Activated CD4-positive, alpha-beta memory T cell treated with anti-CD3 and anti-CD28 coated beads for 36 hours (primary cell): ENCODE measurements at places on chromosomes 2 and 18. TPM values are rescaled to one million over a fixed set of nuclear protein-coding genes. Genes with fewer than 3 reads are reported as not detected.

Gene GAL3ST2
- total RNA-seq: 0.65 TPM

Gene SLC11A1
- total RNA-seq: 0.26 TPM

Gene MDH1B
- 0.74 TPM for total RNA-seq

Gene KCNG3
- not detected for total RNA-seq

Gene NYAP2
- total RNA-seq: not detected

Gene ARPC2
- total RNA-seq: 570 TPM

Gene DAW1
- not detected for total RNA-seq

Gene TFPI
- total RNA-seq: not detected

Gene RAB17
- not detected for total RNA-seq

GRCh38 chr2:218392891-218393462, 6.7 kb upstream of the CTDSP1 start:
- DNase-seq: no peak
- no peaks in the 10 kb centered on the region for H3K27me3 ChIP-seq
- no peaks in the 10 kb centered on the region for H3K36me3 ChIP-seq

GRCh38 chr2:213232649-213233437, 51.4 kb upstream of the SPAG16 start:
- peak overlapping the region; percentile 15 for H3K27ac ChIP-seq
- no peaks in the 10 kb centered on the region for H3K36me3 ChIP-seq
- DNase-seq: peak; percentile 33
- peaks cover 16% of the 10 kb centered on the region for H3K27me3 ChIP-seq

- no peaks in the 10 kb centered on the region for H3K36me3 ChIP-seq
- H3K4me1 ChIP-seq: no peaks in the 10 kb centered on the region
- peaks cover 29% of the 10 kb centered on the region for H3K27me3 ChIP-seq
Measured at GRCh38 chr2:176573612-176574483, 304.6 kb downstream of the MTX2 start.

DNA sequence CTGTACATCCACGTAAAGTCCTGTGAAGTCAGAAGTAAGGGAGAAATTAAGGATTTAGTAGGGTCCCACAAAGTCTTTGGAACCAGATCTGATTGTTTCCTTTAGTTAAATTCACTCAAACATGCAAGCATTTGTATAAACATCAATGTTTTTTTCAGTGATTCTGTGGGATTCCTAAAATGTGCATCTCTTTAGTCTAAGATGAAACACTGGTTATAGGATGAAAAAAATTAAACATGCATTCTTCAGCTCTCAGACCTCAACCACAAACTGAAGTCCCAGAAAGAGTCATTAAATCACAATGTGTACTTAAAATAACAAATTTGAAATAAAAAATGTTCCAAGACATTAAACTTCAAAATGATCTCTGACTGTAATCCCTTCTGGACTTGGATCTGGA, 76.5 kb upstream of the APCDD1 start:
- H3K4me3 ChIP-seq: no peak overlapping the region
- peaks cover 4% of the 10 kb centered on the region for H3K27me3 ChIP-seq
- H3K4me1 ChIP-seq: no peaks in the 10 kb centered on the region

DNA sequence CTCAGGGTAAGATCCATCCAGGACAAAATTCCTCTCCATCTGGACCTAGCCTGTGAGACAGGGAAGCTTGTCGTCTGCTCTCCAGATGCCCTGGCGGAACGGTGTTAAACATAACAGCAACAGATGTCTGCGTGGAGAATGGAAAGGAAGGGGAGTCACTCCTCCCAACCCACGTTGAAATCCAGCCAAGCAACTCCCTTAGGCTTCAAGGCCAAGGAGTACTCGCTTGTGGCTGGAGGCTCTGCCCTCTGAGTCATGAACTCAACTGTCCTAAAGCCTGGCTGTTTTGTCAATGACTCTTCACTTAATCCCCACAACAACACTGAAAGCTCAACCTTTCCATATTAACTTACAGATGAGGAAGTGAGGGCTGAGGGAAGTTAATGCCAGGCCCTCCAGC, 42.2 kb downstream of the TPO start:
- peaks cover 6% of the 10 kb centered on the region for H3K27me3 ChIP-seq

DNA sequence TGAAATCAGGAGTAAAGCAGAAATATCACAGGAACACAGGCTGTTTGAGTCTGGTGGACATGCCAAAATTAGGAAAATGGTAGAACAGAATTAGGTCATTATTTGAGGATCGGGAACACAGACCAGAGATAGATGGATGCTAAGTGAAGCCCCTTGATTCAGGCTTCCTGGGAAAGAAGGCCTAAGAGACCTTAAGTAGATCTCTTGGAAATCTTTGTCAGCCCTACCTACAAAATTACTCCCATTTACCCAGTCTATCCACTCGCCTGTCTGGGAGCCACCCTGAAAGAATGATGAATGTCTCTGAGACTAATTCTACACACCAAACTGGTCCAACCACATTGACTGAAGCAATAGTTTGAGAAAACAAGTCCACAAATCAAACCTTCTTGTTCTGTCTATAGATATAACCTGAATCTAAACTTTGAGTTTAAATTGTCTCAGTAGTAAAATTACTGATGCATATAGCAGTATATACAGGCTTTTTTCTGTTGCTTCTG, 36.6 kb upstream of the TANK start:
- H3K4me3 ChIP-seq: no peak overlapping the region
- no peaks in the 10 kb centered on the region for H3K27me3 ChIP-seq
- no peak for DNase-seq
- peaks cover 3% of the 10 kb centered on the region for H3K36me3 ChIP-seq
- H3K4me1 ChIP-seq: peaks cover 29% of the 10 kb centered on the region

GRCh38 chr2:99762714-99763113, 272.9 kb upstream of the REV1 start:
- no peaks in the 10 kb centered on the region for H3K36me3 ChIP-seq
- H3K4me1 ChIP-seq: no peaks in the 10 kb centered on the region
- no peak overlapping the region for H3K27ac ChIP-seq
- no peak overlapping the region for H3K4me3 ChIP-seq
- DNase-seq: no peak

DNA sequence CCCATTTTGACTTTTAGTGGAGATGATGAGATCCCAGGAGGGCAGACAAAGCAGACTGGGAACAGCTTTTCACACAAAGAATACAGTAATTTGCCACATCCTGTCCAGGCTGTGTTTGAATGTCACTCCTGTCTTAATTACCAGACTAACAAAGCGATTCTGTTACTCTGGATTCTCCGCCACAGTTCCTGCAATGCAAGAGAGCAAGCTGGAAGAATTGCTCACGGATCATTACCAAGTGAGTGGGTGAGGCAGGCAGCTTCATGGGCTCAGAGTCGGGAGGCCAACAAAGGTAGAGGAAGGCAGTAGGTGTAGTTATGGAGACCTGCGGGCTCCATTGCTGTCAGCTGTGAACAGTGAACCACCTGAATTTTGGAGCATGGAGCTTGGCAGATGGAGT, 250.5 kb upstream of the ATP5MC3 start:
- no peaks in the 10 kb centered on the region for H3K27me3 ChIP-seq
- no peak overlapping the region for H3K27ac ChIP-seq
- no peak overlapping the region for H3K4me3 ChIP-seq
- H3K36me3 ChIP-seq: no peaks in the 10 kb centered on the region

DNA sequence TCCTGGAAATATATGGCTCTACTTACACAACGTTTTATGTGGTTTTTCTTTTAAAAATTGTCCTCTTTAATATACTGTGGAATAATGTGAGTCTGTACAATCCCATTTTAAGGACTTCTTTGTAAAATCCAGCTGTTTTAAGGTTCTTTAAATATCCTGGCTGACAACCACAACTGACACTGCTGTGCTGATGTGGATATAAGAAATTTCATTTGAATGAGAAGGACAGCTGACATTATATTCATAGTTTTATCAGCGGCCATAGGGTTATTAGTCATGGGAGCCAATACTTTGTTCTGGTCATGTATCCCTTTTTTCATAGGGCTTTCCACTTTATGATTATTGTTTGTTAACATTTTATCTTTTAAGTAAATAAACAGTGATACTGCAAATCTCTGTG, 169.5 kb downstream of the CAMKMT start:
- H3K27me3 ChIP-seq: no peaks in the 10 kb centered on the region
- H3K27ac ChIP-seq: no peak overlapping the region
- no peaks in the 10 kb centered on the region for H3K4me1 ChIP-seq

DNA sequence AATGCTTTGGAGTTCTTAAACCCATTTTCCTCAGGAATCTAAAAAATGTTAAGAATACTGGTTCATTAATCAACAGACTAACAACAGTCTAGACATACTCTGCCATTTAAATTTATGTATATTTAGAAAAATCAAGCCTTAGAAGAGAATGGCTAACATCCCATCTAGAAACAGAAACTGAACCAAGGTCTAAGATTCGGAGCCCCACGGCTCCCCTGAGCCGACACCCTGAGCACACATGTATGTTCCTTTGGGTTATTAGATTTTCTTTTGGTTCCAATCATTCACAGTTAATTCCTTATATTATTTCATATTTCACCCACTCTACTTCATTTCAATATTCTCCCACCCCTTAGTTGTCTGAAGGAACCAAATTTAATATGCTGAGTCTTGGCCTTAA, 94.8 kb upstream of the HNRNPA3 start:
- H3K36me3 ChIP-seq: no peaks in the 10 kb centered on the region
- DNase-seq: no peak
- H3K27ac ChIP-seq: no peak overlapping the region
- no peak overlapping the region for H3K4me3 ChIP-seq
- H3K27me3 ChIP-seq: no peaks in the 10 kb centered on the region

GRCh38 chr2:201860636-201861066, 54.3 kb downstream of the CDK15 start:
- peaks cover 15% of the 10 kb centered on the region for H3K4me1 ChIP-seq
- H3K27ac ChIP-seq: no peak overlapping the region
- peaks cover 18% of the 10 kb centered on the region for H3K27me3 ChIP-seq
- H3K36me3 ChIP-seq: no peaks in the 10 kb centered on the region
- peak; percentile 45 for DNase-seq

DNA sequence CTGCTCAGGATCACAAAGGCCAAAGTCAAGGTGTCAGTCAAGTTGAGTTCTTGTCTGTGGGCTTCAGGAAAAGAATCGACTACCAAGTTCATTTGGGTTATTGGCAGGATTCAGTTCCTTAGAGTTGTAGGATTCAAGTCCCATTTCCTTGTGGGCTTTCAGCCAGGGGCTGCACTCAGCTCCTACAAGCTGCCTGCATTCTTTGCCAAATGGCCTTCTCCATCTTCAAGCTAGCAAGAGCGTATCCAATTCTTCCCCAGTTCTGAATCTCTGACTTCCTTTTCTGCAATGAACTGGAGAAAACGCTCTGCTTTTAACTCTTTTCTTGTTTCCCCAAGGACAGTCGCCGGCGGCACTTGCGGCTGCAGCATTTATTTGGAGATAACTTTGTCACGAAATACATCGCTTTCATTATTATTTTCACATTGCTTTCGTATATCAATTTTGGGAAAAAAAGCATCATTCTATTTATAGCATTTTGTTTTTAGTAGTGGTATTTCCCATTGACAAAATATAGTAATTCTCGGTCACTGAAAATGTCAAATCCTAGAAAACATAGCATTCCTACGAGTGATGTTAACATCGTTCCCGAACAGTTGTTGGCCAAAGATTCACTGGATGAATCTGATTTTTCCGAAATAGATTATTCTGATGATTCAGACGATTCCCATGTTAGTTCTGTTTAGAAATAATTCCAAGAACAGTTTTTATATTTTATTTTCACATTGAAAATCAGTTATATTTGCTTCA, 59.6 kb upstream of the SERPINE2 start:
- no peak for DNase-seq
- H3K4me1 ChIP-seq: no peaks in the 10 kb centered on the region
- peaks cover 11% of the 10 kb centered on the region for H3K27me3 ChIP-seq

DNA sequence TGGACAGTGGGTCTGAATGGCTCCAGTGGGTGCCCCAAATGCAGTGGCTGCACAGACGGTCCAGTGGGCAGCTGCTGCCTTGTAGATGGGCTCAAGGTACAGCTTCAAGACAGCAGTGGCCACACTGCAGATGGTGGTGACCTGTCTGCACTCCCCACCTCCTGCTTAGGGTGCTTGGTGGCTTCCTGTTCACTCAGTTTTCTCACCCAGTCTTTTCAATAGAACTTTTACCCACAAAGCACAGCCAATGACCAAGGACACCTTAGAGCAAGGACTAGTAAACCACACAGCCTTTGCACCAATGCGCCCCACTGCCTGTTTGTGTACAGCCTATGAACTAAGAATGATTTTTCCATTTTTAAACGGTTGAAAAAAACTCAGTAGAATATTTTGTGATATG, 34.9 kb downstream of the MEX3C start:
- no peak for DNase-seq
- H3K27me3 ChIP-seq: no peaks in the 10 kb centered on the region
- peaks cover 4% of the 10 kb centered on the region for H3K4me1 ChIP-seq
- no peak overlapping the region for H3K27ac ChIP-seq
- no peaks in the 10 kb centered on the region for H3K36me3 ChIP-seq

DNA sequence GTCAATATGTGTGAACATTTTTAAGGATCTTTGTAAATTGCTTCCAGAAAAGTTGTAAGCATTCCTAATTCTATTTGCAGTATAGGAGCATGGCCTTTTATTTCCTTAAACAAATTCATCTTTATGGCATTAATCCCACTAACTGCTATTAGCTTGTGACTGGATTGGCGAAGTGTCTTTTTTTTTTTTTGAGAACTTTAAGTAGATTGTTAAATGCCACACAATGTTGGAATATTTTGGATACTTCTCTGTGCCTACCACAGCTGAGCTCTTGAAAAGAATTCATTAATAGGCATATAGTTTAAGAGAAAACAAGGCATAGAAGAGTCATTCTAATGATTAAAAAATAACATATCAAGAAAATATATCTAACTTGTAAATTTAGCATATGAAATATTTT, 129.7 kb downstream of the LAMA3 start:
- H3K27me3 ChIP-seq: peaks cover 2% of the 10 kb centered on the region
- no peak for DNase-seq
- H3K36me3 ChIP-seq: no peaks in the 10 kb centered on the region
- no peaks in the 10 kb centered on the region for H3K4me1 ChIP-seq

GRCh38 chr18:73407506-73407905, 539.7 kb upstream of the NETO1 start:
- no peak overlapping the region for H3K4me3 ChIP-seq
- no peak for DNase-seq
- no peaks in the 10 kb centered on the region for H3K36me3 ChIP-seq
- no peaks in the 10 kb centered on the region for H3K4me1 ChIP-seq
- no peak overlapping the region for H3K27ac ChIP-seq
- no peaks in the 10 kb centered on the region for H3K27me3 ChIP-seq

DNA sequence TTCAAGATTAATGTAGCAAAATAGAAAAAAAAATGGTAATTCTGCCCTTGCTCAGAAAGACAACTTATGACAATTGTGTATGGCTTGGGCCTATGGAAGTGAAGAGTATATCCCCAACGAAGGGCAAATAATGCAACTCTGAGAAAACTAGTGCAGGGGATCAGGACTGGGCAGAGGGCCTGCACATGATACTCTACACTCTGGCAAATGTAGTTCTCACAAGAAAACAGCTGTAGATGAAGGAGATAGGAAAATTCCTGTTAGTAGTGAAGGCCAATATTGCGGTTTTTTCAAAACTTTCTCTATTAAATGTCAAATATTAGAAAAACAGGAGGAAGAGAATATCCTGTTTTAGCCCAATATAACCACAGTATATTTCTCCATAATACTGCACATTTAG, 77.8 kb downstream of the SCN9A start:
- H3K4me1 ChIP-seq: no peaks in the 10 kb centered on the region
- no peak overlapping the region for H3K4me3 ChIP-seq
- DNase-seq: no peak
- H3K36me3 ChIP-seq: no peaks in the 10 kb centered on the region
- no peaks in the 10 kb centered on the region for H3K27me3 ChIP-seq
